ENCODE measurements at places on chromosomes 4 and X. TPM values are rescaled to one million over a fixed set of nuclear protein-coding genes. Genes with fewer than 3 reads are reported as not detected.

GRCh38 chr4:126611900-126612299 is 1020.9 kb upstream of the INTU start:
- no peak for DNase-seq

GRCh38 chr4:174283507-174284471 is at the start of the genes CEP44 and FBXO8:
Gene CEP44 (plus strand): TSS chr4:174283911. CDS start chr4:174299122, 15,211 bp downstream.
Gene FBXO8 (minus strand): TSS chr4:174283667. CDS start chr4:174263092, 20,575 bp downstream.
- DNase-seq: peak; percentile 72

DNA sequence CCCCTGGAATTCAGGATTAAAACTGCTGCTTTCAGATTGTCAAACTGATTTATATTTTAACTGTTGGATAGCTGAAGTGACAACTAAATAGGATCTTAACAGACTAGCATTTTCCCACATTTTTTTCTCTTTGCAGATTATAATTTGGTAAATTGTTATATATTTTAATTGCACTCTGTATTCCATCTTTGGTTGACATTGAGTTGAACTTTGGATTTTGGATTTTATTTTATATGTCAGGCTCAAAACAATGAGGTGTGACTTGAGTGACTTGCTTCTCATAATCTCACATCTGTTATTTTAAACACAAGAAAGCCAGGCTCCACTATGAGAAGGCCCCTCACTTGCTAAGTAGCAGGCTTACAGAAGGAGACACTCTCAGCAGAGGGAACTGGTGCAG is 38.1 kb downstream of the NAA11 start:
- DNase-seq: no peak

GRCh38 chr4:150145090-150145945 is 67.1 kb downstream of the DCLK2 start:
- DNase-seq: no peak

DNA sequence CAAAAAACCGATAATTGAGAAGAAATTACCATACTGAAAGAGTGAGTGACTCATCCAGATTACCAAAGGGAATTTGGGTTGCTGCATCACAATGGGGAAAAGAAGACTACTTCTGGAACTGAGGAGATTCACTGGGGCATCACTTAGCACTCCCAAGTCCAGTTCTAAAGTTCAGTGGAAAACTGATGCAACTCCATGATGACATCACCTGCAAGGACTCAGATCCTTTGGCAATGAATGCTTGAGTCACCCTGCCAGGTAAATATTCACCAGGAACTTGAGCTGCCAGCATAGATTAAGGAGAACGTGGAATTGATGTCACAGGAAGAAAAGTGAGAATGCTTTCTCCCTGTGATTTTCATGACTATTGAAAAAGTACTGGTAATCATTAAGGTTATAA is 32.0 kb upstream of the SMIM10L2A start:
- no peak for DNase-seq

UGT2B7 gene
- total RNA-seq: not detected

CXorf49 gene
- not detected for total RNA-seq

AMTN gene
- not detected for total RNA-seq

RIPPLY1 gene
- total RNA-seq: not detected
